ENCODE measurements at places on chromosomes 11 and 22.
A peak's percentile ranks its signal among the peaks of the same experiment; 100 is the strongest.

GRCh38 chr11:98227278-98227677 lies 793.5 kb upstream of the CNTN5 start:
- DNase-seq = no peak

GRCh38 chr11:64132191-64132771 lies 33.6 kb downstream of the MACROD1 start:
- no peak for DNase-seq

- DNase-seq = no peak
These were observed 79.1 kb downstream of the NAT10 start for GRCh38 chr11:34184505-34185015.

DNA sequence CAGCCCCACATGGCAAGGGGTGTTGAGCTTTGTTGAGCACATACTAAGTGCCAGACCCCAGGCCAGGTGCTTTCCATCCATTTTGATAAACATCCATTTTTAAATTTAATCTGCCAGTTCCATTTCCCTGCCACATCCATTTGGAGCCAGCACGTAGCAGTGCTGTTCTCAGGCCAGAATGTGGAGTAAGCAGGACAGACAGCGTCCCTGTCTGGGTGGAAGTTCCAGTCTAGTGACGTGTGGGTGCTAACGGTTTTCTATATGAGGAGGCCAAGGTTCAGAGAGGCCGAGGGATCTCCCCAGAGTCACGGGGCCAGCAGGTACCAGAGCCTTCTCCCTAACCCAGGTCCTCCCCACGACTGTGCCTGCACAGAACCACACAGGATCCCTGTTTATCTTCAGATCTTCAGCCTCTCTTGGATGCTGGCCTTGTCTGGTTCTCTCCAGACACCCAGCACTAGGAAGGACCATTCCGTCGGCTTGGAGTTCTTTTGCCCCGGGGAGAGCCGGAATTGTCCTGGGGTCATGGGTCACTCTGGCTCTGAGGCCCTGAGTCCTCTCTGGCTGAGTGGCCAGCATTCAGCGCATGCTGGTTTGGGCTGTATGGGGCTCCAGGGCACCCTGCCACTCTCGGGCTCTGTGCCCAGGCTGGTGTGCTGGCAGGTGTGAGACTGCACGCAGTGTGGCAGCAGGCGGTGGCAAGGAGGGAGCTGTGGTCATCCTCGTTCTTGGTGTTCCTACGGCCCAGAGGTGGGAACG lies 63.6 kb upstream of the PPARA start:
- no peak for DNase-seq

- DNase-seq = peak; percentile 60
These were observed 31.8 kb downstream of the DLG2 start for GRCh38 chr11:85595285-85595884.

DNA sequence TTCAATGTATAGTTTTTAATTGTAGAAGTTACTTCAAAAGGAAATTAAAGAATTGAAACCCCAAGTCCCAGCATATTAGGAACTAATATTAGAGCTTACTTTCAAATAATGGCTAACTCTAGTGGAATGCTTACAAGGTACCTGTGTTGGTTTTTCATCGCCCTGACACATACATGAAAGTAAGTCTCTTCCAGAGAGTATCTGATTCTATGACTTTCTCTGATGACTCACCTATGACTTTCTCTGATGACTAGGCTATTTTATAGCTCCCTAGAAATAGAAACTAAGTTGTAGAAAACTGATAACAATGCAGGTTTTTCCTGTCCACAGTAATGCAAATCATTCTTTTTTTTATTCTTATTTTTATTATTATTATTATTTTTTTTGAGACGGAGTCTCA lies 33.6 kb upstream of the MMP7 start:
- peak; percentile 75 for DNase-seq

GRCh38 chr11:20563866-20564265 lies 35.5 kb upstream of the SLC6A5 start:
- DNase-seq = no peak

DNA sequence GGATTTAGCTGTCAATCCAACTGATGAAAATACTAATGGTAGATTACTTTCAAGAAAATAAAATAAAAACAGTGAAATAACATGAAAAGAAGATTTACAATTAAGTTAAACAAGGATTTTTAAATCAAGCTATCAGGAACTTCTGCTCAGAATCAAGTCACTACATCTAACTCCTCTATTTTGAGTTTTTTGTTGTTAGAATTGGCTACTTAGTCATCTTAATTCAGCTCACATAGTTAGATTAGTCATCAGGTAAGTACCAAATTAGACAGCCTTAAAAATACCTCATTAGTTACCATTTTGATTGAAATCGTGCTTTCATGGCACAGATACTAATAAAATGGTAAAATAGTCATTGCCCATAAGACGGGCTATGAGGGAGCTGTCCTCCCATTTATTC lies 35.8 kb downstream of the BTG4 start:
- DNase-seq = no peak

DNA sequence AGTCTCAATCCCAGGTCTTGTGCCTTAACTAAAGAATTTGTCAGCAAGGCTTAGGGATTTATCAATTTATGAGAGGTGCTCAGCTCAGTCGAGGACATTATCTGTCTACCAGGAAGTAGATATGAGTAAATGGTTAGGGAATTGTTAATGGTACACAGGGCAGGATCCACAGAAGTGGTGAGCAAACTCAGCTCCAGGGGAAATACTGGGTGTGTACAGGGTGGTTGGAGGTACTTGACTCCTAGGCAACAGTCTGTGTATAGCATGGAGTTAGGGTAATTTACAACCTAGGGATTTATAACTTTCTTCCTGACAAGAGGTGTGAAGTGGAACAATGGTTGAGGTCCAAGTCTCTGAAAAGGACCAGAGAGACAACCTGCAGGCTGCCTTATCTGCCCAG lies 123.4 kb upstream of the OR9Q1 start:
- no peak for DNase-seq

DNA sequence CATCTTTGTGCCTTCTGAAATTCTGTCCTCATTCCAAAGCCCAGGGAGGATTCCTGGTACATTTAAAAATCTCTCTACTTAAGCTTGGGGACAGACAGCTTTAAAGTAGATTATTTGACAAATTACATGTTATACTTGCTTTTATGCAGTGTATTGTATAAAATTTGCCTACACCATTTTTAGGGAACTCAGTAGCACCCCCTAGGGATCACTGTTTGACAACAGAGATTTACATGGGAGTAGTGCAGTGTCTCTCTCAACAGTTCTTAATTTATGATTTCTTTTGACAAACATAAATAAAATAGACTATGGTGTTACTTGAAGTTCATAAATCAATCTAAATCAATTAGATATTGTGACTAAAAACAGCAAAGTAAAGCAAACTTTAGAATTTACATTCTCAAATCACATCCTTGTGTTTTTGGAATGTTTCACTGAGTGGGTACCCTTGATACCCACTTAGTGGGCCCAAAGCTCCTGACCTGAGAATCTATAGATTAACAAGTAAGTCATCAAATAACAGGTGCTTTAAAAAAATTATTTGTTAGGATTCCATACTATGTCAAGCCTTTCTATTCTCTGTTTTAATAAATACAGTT lies 428.8 kb downstream of the DYNC2H1 start:
- peak; percentile 26 for DNase-seq

DNA sequence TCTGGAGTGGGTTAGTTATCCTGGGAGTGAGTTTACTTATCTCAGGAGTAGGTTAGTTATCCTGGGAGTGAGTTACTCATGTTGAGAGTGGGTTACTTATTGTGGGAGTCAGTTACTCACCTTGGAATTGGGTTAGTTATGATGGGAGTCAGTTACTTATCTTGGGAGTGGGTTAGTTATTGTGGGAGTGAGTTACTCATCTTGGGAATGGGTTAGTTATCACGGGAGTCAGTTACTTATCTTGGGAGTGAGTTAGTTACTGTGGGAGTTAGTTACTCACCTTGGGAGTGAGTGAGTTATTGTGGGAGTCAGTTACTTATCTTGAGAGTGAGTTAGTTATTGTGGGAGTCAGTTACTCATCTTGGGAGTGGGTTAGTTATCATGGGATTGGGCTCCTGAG lies 49.6 kb upstream of the B3GAT1 start:
- no peak for DNase-seq

GRCh38 chr11:129828301-129828836 lies 12.7 kb downstream of the TMEM45B start:
- no peak for DNase-seq

DNA sequence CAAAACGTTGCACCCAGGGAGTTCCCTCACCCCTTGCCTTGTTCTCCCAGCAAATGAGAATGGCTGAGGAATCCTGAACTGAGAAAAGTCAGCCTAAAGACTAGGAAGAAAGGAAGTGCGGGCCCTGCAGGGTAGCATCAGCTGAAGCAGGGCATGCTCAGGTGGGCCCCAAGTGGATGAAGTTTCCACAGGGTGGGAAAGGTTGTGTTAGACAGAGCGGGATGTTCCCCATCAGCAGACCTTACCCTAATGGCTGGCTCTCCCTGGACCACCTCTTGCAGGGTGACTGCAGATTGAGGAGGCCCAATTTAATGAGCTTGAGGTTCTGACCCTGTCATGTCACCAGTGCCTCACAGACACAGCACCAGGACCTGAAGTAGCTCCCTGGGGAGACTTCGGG lies 81.5 kb upstream of the MYOD1 start:
- DNase-seq = no peak

- no peak for DNase-seq
These were observed 1.5 kb downstream of the SLC2A11 start for GRCh38 chr22:23859201-23859600.

GRCh38 chr11:126327281-126328000 lies 23.6 kb downstream of the DCPS start:
- no peak for DNase-seq

GRCh38 chr11:116888024-116888423 lies 50.6 kb upstream of the APOA1 start:
- peak; percentile 14 for DNase-seq

DNA sequence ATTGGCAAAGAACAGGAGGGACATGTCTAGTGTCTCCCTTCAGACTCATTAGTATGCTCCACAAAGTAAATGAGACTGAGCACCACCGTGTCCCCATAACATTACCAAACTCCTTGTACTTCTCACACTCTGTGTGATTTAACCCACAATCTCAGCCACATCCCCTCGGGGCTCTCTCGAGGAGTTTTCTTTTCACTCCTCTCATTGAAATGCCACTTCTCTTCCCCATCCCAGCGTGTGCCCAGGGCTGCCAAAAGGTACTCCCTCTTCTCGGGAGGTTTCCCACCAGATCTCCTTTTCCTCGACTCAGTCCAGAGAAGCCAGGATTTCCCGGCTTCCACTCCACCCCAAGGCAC lies 1.1 kb downstream of the RBFOX2 start:
- peak; percentile 44 for DNase-seq

- DNase-seq = peak; percentile 13
These were observed 298.7 kb upstream of the ZC3H12C start for GRCh38 chr11:109794501-109794900.

- DNase-seq = no peak
These were observed 265.7 kb upstream of the CADM1 start for GRCh38 chr11:115769891-115770290.

DNA sequence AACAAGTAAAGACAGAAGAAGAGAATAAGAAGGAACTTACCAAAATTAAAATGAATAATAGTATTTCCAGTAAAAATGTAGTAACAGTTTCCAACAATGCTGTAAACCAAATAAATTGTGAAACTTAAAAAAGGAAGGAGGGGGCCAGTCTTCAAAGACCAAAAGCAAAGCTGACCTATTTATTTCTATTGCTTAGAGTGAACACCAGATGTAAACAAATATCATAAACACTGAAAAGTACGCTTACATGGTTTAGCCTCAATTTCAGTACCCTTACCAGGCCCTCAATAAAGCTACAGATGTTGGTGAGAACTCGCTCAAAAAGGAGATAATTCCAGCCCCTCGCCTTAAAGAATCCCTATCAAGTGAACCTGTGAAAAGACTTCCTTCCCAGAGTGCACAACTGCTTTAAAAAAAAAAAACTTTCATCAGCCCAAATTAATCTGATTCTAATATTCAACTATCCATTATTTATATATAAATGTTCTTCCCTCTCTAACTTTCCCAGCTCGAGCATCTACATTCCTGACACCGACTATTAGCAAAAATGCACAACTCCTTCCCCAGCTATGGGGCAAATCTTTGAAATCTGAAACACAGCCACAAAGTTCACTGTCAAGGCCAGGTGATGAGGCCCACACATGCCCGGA lies 2.4 kb downstream of the PHF21A start:
- peak; percentile 32 for DNase-seq

- no peak for DNase-seq
These were observed 11.0 kb downstream of the RFPL1 start for GRCh38 chr22:29449296-29449875.

- DNase-seq = no peak
These were observed 112.9 kb upstream of the DDI1 start for GRCh38 chr11:103923451-103923931.

GRCh38 chr11:16727806-16728205 lies 10.6 kb upstream of the C11orf58 start:
- no peak for DNase-seq

DNA sequence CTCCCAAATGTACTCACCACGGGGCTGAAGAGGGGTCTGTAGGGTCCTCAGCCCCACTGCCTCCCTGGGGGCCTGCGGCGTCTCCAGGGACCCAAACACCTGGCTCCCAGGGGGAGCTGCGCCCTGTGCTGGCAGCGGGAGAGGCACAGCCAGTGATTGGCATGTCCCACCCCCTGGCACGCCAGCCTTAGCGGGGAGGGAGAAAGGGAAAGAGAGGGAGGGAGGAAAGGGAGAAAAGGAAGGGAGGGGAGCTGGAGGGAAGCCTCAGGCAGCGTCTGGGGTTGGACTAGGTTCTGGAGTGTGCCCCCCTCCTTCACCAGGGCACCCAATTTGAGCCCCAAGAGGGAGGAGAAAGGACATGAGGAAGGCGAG lies at the start of gene CHRM1:
Gene CHRM1, minus strand, starts transcription at position 163 of the 372 bp plus-strand sequence. CDS start 10,263 bp downstream, outside the sequence.
- DNase-seq = no peak

- no peak for DNase-seq
These were observed 14.0 kb downstream of the RPS6KA4 start for GRCh38 chr11:64372802-64373597.

DNA sequence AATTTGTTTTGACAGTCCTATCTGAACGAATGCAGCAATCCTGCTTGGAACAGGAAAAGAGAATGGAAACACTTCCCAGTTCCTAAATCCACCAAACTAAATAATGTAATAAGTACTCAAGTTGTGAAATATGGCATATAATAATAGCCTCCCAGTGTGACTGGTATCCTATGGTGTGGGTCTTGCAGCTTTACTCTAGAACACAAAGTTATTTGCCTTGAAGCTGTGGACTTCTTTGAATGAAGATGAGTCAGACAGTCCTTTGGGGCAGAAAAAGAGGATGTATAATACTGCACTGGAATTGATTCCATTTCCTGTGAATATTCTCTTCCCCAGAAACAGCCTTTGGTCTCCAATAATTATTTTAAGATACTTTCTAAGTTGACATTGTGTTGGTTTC lies 887.0 kb downstream of the KCNA4 start:
- peak; percentile 62 for DNase-seq

DNA sequence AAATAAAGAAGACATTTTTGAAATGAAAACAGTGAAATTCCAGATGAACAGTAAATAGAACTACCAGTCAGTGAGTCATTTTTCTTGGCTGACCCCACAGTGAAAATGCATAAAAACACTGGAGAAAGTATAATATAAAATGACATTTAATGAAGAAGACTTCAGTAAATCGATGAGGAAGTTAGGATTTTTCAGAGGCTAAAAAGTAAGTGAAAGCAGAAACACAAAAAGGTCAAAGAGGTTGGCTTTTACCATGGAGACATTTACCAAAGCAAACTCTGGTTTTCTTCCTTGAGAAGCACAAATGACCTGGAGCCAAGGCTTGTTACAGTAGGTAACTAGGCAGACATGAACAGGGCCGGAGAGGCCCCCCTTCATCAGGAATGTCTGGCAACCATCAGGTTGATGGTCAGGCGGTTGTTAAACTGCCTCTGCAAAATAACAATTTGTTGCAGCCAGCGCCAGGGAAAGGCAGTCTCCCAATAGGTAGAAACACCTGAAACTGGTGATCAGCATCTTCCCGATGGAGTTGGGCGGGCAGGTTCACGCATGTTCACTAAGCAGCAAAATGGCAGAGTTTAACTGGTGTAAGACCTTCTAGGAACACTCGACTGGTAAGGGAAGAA lies 16.7 kb upstream of the TMEM123 start:
- peak; percentile 40 for DNase-seq
